NCI-H2029 treated with DMSO at 0.1 percent for 48 hours (cell line): ENCODE measurements at places on chromosomes 2 and 18.
A peak's percentile ranks its signal among the peaks of the same experiment; 100 is the strongest.

- no peak for DNase-seq
Measured at GRCh38 chr18:23757437-23757733, 68.1 kb downstream of the LAMA3 start.

GRCh38 chr2:219632760-219633105 lies 5.3 kb downstream of the SLC4A3 start:
- DNase-seq = no peak

GRCh38 chr2:212970132-212970531 lies 181.3 kb downstream of the IKZF2 start:
- DNase-seq = no peak

- peak; percentile 50 for DNase-seq
Measured at GRCh38 chr2:47520825-47521665, 118.1 kb downstream of the MSH2 start.

DNA sequence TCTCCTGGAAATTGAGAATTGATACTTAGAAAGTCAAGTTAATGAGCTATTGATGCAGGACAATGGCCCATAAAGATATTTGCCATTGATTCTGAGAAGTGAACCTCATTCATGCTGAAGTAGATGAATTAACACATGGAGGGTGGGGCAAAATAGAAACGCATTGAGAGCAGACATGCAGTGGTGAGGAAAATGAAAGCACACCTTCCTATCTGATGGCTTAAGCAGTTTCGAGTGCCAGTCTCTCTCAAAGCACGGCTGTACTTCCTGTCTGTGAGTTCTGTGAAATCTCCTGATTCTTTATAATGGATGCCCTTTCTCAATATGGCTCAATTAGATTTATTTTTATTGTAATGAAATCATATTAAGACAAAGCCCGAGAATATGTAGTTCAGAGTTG lies 247.0 kb downstream of the TMX3 start:
- DNase-seq = no peak

GRCh38 chr2:120140866-120141265 lies 82.3 kb downstream of the TMEM185B start:
- no peak for DNase-seq

DNA sequence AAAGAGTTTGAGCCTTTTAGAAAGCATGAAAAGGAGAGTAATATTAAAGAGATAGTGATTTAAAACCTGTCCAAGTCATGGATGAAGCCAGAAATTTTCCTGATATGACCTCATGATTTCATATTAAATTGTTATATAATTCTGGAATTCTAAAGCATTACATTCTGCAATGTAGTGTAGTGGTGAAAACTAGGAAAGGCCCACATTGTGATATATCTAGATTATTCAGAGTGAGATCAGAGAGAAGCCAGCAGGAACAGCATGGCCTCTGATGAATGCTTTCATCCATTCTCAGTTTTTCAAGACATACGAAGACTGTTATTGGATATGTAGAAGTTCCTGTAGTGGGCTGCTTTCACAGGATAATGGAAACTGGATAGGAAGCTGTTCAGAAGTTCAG lies 98.8 kb downstream of the LCLAT1 start:
- DNase-seq = no peak

DNA sequence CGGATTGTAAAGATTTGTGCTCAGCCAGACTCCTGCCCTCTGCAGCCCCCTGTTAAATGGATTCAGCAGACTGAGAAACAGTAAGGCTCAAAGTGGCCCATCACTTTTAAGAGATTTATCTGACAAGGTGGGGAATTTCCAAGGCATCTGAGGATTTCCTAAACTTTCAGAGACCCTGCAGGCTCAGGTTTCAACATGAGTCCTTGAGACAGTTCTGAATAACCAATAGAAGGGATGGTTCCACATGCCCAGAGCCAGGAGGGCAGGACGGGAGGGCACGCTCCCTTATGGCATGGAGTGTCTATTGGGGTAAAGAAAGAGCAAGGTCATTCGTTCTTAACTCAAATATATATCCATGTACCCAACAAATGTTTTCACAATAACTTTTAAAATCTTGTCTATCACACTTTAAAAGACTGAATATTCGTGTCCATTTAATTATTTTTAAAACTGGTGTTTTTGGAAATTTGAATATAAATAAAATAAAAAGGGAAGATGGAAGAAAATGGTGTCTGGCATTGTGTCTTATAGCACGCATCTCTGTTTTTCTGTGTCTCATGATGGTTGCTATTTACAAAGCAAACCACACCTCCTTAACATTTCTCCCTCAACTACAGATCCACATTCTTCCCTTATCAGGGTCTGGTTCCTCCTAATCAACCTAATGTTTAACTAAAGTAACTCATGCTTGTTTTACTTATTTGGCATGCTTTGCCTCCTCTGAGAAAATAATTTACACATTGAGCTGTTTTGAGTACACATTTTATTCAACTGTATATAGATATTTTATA lies 56.0 kb upstream of the DSG1 start:
- DNase-seq = no peak

GRCh38 chr2:12212841-12213597 lies 466.6 kb downstream of the LPIN1 start:
- no peak for DNase-seq
